NCI-H524 (cell line): ENCODE measurements at places on chromosomes 5 and 9.

DNA sequence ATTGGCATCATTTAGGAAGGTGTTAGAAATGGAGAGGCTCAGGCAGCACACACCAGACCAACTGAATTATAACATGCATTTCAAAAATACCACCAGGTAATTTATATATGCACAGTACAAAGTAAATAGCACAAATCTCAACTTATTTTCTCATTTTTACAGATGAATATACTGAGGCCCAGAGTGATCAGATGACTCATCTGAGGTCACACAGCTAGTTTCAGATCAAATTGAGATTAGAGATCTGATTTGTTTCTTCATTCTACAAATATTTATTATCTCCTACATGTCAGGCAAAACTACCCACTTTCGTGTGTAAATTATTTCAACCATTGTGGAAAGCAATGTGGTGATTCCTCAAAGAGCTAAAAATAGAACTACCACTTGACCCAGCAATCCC is 507.1 kb downstream of the TLE4 start:
- DNase-seq, result no peak

GRCh38 chr5:134403951-134404350 is 7.7 kb downstream of the CDKN2AIPNL start:
- no peak for DNase-seq

DNA sequence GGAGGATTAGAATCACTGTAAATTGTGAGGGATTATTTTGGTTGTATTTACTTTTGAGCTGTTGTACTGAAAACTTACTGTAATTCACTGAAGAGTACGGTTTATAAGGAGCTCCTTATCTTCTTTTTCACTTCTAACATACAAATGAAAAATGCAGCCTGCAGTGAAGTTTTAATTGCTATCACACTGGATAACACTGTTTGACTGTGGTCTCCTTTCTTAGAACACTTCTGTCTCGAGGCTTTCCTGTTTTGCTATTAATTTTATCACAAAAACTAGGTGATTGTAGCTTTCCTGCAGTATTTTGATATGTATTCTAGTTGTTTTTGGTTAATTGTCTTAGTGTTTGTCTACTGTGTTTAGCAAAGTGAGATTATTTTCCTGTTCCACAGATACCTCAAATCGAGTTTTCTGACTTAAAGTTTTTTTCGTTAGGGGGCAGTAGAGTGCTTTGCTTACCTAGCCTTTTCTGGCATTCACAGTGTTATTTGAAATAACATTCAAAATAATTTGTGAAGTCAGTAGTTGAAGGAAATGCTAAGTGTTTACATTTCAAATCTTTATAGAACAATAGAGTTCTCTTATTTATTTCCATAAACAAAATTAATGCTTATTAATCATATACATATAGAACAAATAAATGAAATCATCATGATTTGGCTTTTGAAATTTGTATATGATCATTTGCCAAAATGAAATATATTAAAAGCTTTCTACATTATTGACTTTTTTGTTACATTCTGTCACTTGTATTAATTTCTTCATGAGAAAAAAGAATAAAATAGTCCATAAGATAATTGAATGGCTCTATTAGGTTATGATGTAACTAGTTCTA is 52.9 kb downstream of the COMMD10 start:
- DNase-seq, result no peak

DNA sequence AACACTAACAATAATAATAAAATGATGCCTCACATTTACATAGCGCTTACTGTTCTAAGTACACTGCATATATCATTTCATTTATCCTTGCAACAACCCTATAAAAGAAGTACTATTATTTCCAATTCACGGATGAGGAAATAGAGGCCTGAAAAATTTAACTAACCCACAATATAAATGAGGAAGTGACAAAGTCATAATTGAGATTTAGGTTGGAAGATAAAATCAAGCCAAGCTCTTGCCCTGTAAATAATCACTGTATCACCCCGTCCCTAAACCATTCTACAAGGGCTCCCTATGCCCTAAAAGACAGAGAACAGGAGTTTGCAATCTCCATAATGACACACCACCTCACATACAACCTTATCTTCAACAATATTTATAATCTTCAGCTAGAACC is 49.6 kb downstream of the STRBP start:
- DNase-seq, result no peak

DNA sequence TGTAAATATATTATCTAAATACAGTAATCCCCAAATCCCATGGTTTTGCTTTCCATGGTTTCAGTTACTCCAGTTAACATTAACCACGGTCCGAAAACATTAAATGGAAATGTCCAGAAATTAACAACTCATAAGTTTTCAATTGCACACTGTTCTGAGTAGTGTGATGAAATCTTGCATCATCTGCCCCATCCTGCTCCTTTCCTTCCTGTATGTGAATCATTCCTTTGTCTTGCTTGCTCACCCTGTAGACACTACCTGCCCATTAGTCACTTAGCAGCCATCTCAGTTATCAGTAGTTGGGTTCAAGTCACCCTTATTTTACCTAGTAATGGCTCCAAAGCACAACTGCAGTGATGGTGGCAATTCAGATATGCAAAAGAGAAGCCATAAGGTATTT is 1568.5 kb upstream of the WWC1 start:
- no peak for DNase-seq

- no peak for DNase-seq
These were observed 209.8 kb downstream of the BRINP1 start for GRCh38 chr9:119159386-119159785.

GRCh38 chr9:91896097-91896496 is 53.9 kb downstream of the ROR2 start:
- DNase-seq, result no peak
